ENCODE measurements at places on chromosomes 2 and 18.
A peak's percentile ranks its signal among the peaks of the same experiment; 100 is the strongest.

GRCh38 chr18:49024804-49025421 is 74.1 kb upstream of the SMAD7 start:
- no peak for DNase-seq

DNA sequence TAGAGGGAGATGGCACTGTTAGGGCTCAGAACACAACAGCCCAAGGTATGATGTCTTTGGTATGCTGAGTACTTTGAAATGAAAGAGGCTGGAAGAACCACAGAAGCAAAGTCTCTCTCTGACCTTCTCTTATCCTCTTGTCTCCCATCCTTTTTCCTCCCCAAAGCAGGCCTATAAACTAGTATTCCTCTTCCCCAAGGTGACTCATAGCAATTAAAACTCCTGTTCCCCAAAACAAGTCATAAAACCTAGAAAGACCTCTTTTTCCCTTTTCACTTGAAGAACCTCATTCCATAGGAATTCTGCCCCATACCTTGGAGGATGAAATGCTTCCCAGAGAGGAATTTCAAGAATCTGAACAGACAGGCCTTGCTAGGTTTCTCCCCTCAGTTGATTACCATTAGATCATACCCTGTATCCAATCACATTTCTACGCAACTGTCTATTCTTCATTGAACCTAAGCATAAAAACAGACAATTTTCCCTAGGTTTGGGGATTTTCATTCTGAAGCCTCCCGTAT is 25.7 kb downstream of the MDH1 start:
- DNase-seq, result no peak

DNA sequence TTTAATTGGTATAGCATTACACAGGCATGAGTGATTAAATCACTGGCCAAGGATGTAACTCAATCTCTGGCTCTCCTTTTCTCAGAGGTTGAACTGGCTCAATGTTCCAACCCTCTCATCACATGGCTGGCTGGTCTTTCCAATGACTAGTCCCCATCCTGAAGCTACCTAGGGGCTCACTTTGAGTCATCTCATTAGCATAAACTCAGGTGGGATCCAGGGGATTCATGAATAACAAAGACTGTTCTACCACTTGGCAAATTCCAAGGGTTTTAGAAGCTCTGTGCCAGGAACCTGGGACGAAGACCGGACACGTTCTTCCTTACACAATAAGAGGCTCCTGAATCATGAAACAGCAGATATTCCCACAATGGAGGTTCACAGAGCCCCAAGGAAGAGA is 145.0 kb upstream of the SPATS2L start:
- no peak for DNase-seq

- DNase-seq, result no peak
Measured at GRCh38 chr2:185502351-185502750, 236.3 kb upstream of the FSIP2 start.

DNA sequence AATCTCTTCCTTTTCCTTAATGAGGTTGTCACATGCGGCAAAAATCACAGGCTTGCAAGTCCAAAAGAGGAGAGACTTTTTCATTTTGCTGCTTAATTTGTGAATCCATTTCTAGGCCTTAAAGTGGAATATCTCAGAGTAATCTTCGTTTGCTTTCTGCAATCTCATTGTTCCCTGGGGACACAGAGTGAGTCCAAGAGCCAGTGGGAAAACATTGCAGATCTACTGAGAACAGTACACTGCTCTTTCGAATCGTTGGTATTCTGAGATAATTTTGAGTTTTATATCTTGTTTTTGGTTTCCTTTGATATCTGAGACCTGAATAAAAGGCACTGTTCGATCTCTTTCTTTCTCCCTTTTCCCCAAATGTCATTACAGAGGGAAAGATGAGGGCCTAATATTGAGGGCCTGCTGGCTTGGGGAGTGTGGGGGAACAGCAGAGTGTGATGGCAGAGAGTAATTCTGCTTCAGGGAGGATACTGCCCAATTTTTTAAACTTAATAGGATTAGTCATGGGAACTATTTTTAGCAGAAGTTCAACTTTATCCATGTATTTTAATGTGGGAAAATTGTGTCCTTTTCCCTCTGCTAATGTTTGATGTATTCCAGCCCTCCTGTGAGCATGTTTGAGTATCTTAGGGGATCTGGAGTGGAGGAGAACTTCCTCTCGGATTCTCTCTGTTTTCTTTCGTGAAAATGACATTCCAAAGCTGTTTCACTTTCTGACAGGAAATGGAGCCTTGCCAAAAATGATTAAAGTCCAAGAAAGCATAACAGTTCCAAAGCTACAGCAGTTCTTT is 418.2 kb upstream of the ZEB2 start:
- no peak for DNase-seq

GRCh38 chr2:102256276-102256675 is 55.1 kb upstream of the IL1RL1 start:
- DNase-seq, result no peak

DNA sequence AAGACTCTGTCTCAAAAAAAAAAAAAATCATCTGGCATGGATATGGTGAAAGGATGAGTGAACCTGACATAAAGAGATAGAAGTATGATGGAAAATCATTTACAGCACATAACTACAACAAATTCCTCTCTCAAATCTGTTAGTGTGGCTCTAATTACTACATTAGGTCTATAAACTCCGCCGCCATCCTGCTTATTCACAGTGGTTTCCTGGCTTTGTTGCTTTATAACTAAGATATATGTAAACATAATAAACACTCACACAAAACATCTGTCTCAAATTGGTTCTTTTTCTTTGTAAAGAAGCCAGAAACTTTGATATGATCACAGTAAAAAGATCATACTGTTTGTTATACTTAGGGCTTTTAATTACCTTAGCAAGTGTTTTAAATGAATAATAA is 412.6 kb upstream of the FAM98A start:
- DNase-seq, result no peak

- no peak for DNase-seq
Measured at GRCh38 chr2:234163510-234164045, 113.1 kb downstream of the SPP2 start.

DNA sequence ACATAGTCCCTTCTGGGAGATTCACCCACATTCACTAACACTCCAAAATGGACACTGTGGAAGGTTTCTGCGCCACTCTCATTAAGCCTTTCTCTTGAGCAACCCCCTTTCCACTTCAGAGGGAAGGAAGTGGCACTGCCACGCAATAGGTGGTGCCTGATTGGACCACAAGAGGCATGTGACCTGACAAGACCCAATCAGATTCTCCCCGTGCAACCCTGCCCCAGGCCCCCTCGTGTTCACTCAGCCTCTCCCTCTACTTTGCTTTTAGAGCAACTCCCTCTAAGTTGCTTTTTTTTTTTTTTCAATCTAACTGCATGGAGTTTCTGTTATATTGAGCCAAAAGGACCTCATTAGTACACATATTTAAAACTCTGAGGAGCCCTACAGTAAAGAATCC is 158.0 kb downstream of the EN1 start:
- DNase-seq, result no peak

DNA sequence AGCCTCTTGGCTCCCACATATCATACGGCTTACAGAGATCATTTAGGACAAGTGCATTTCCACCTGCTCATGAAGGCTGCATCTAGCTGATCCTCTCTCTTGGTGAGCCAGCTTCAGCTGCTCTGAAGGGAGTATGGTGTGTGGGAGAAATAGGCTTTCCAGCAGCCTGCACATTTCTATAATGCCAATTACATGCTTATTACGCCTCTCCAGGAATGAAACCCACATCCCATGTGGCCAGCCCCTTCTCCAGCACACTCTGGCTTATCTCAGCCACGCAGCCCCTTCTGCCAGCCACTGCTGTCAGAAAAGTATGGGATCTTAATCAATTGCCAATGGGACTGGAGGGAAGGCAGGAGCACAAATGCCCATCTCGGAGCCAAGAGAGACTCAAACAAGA is 117.5 kb downstream of the GALNT14 start:
- DNase-seq, result no peak

DNA sequence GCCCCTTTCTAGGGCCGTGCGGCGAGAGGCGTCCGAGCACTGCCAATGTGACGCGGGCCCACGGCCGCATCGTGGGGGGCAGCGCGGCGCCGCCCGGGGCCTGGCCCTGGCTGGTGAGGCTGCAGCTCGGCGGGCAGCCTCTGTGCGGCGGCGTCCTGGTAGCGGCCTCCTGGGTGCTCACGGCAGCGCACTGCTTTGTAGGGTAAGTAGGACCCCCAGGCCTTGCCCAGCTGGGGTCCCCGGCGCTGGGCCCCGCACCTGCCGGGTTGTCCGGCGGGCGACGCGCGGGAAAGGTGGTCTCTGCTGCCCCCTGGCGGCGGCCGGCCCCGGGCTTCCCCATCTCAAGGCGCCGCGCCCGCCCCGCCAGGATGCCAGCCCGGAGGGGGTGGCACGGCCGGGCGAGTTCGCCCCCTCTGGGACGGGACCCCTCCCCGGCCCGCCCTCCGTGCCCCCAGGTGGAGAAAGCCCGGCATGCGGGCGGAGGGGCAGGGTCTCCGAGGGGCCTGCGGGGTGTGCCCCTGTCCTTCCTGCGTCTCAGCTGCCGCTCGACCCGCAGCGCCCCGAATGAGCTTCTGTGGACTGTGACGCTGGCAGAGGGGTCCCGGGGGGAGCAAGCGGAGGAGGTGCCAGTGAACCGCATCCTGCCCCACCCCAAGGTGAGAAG is 1.9 kb downstream of the PRSS56 start:
- DNase-seq, result peak; percentile 92

GRCh38 chr2:39099310-39099869 is 21.5 kb downstream of the SOS1 start:
- no peak for DNase-seq

DNA sequence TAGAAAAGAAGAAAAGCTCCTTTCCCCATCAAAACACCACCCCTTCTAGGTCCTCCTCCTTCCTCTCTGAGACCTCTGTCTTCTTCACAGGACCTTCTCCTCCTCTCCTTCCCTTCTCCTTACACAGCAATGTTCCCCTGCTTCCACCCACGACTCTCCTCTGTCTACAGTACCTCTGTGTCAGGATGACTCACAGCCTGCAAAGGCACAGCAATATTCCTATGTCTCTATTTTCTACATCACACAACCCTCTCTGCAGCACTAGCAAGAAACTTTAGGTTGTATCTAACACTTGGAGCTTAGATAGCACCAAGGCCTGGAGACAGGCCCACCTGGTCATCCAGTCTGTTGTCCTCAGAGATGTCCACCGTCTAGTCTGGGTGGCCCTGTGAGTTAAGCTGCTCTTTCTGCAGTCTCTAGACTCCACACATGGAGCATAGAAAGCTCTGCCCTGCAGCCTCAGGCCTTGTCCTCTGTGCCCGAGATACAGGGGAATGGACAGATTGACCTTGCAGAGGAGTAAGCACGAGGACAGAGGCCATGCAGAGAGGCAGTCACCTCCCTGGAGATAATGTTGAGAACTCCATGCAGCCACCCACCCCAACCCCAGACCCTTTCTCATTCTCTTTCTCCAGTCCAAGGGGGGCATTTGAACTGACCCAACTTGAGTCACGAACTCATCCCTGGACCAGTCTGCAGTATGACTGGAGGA is 212.0 kb downstream of the TNS1 start:
- DNase-seq, result no peak

GRCh38 chr18:47968721-47969120 is 38.3 kb upstream of the SMAD2 start:
- DNase-seq, result no peak

DNA sequence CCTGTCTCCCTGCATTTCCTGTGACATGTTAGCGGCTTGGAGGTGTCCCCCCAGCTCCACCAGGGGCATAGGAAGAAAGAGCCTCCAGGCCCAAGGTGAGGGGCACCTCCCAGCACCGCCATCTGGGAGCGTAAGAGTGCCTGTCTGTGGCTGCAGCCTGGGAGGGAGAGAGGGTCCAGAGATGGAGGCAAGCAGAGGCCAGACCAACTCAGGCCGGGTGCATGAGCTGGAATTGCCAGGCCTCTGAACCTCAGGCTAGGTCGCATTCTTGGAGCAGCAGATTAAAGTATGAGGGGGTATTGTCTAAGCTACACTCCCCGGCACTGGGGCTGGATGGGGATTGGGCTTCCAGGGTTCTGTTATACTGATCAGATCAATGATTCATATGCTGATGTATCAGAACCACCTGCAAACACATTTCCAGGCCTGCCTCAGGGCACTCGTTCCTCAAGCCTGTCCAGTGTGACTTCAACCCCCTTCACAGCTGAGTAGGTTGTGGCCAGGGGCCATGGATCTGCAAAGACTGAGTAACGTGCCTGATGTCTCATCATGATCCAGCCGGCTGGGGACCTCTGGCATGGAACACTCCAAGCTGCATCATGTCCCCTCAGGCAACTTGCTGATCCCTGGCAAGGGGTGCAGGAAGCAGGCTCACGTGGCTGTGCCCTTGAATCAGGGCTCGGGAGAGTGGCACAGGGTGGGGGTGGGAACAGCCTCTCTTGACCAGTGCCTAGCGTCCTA is 73.2 kb downstream of the HS1BP3 start:
- DNase-seq, result no peak

DNA sequence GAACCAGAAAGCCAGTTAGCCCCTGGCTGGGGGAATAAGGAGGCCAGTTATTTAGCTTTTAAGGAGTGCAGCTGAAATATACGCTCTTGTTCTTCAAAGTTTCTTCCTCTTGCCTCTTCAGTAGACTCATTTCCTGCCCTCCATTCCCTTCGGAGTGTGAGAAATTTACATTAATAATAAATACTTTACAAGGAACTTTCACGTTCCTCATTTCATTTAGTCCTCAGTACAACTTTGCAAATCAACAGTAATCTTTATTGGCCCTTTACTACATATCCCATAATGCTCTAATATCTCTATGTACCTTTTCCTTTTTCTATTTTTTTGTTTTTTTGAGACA is 15.6 kb downstream of the PLCD4 start:
- DNase-seq, result no peak

DNA sequence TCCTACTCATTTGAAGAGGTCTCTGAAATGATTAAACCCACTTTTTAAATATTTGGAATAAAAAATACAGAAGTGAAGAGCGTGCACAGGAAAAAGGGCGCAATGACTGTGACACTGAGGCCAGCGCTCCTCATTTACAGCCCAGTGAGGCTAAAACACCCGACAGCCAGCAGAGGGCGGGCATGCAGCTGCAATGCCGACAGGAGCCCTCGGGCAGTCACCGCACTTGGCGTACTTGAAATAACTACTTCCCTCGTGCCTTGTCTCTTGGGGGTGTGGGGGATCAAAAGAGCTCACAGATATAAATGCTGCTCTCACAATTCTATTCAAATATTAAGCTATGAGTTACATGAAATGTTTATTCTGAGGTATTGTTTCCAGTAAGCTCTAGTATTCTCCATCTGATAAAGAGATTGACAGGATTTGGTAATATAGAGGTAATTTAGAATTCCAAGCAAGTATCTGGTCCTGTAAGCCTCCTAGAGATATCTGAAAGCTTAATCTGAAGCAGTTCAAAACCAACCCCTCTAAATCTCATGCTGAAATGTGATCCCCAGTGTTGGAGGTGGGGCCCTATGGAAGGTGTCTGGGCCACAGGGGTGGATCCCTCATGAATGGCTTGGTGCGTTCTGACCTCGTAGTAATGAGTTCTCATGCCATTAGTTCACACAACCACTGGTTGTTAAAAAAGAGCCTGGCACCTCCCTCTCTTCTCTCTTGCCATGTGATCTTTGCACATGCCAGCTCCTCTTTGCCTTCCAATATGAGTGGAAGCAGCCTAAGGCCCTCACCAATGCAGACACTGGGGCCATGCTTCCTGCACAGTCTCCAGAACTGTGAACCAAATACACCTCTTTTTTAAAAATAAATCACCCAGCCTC is 93.6 kb downstream of the ZAP70 start:
- DNase-seq, result peak; percentile 31

Data from GM12891 (cell line).